ENCODE measurements at places on chromosomes 6 and 20. TPM values are rescaled to one million over a fixed set of nuclear protein-coding genes. Genes with fewer than 3 reads are reported as not detected.

- DNase-seq = no peak
These were observed 162.8 kb downstream of the BTBD9 start for GRCh38 chr6:38476888-38477287.

DNA sequence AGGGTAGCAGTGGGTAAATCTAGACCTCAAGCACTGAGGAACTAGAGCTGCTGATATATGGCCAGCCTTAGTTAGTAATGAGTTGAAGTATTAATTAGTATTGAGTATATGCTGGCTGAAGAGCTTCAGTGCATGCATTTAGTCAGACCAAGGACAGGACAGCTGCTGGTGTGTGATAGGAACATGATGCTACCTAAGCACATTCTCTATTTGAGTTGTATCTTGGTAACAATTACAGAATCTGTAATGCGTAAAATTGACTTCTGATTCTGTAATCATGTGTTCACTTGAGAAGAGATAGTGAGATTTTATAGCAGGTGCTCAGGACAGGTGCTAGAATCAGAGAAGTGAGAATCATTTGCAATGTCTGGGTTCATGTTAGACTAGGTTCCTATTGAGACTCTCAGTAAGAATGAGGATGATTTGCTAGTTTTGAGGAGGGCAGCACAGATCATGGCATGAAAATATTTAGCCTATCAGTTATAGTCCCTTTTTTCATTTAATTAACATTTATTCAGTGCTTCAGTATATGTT is 369.4 kb upstream of the HS3ST5 start:
- no peak for DNase-seq

- DNase-seq = no peak
These were observed 26.4 kb downstream of the ANKRD60 start for GRCh38 chr20:58202044-58202443.

DNA sequence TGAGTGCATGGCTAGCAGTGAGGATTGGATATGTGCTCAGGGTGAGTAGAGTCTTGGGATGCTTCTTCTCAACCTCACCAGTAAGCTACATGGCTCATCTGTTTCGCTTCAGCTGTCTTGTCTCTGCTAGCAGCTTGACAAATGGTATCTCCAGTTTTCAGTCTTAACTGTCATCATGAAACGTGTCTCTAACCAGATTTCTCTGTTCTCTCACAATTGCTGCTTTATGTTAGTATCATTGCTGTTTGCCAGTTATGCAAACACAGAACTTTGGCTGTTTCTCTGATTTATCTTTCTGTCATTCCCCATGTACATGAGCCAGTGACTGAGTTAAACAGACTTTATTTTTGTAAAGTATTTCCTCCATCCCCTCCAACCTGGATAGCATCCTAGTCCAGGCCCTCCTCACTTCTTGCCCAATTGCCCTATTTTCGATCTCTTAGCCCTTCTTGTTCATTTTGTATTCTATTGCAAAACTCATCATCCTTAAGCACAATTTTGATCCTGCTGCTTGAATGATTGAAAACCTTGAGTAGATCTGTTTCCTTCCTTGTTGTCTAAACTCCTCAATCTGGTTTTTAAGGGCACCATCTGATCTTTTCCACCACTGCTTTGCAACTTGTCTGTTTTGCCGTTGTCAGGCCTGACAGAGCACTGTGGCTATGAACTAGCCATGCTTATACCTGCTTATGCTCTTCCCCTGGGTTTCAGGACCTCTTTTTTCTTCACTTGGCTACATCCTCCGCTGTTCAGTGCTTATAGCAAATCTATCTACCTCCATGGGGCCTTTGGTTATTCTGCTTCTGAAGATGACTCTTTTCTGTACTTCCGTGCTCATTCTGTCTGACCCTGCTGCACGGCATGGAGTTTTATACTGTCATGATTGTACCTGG is 37.7 kb upstream of the ADIG start:
- DNase-seq = no peak

DNA sequence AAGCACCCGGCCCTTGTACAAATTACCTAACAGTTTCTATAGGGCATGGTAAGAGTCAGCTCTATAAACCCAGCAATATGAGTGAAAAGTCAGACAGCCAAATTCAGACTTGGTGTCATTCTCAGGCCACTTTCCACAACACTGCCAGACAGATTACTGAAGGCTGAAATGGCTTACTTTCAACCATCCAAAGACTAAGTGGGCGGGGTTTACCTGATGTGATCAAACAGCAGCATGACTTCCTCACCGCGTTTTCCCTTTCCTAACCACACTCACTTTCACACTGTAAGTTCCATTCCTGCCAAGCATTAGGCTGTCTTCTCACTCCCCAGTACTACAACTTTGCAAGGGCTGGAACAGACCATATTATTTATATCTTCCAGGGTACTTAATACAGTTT is 85.9 kb downstream of the SMLR1 start:
- DNase-seq = no peak

GRCh38 chr20:19964289-19965265 is 52.6 kb upstream of the NAA20 start:
- DNase-seq = no peak

GRCh38 chr6:109076377-109076776 is 18.3 kb downstream of the SESN1 start:
- no peak for DNase-seq

DNA sequence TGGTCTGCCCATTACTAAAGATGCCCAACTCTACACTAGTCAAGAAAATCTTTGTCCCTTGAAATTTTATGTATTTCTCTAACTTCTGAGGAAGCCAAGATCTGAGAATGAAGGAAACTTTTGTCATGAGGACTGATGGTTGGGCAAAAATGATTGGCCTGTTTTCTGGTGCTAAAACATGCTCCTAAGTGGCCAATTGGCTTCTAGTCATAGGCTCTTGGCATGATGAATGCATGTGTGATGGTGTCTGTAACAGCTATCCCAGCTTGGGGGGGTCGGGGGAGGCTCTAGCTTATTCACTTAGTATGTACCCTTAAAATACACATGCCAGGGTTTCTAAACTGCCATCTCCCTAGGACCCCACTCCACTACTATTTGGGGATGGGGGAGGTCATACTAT is 228.6 kb downstream of the ZNF217 start:
- no peak for DNase-seq

- no peak for DNase-seq
These were observed 292.6 kb upstream of the NT5E start for GRCh38 chr6:85157311-85157710.

DNA sequence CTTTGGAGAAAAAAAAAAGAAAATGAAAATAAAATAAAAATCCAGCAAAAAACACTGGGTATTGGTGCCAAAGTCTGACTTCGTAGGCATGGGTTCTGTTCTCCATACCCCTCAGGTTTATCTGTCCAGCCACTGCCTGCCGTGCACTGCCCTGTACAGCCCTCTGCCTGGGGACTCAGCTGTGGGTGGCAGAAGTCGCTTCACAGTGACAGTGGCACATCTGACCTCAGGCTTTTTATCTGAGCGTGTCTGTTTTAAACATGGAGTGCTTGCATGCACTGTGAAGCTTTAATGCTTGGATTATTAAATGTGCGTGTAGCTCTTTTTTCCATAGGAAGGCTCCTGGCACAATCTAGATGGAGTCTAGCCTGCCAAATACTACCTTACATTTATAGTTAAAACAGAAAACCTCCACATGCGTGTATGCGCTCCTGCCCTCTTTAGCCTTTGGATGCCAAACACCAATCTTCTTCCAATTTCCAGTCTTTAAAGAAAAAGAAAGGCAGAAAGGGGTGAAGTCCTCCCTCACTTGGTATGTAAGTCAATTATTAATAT is 375.5 kb downstream of the UTRN start:
- DNase-seq = no peak

DNA sequence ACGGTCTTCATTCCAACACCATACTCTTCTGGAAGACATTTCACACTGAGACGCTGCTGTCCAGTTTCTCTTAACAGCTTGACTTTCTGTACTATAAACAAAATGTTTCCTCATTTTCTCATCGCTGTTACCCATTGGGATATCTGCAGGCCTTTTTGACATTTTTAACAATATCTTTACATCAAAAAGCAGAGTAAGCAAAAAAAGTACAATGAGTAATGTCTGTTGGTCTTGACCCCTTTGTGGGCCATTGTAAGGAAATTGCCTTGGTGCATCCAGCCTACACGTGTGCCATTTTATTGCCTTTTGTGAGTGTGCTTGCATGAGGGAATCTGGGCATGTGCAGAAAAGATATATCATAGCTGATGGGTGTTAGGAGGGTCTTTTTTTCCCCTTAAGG is 129.1 kb upstream of the MANEA start:
- DNase-seq = no peak

- no peak for DNase-seq
These were observed 23.6 kb downstream of the BFSP1 start for GRCh38 chr20:17507531-17507930.

- DNase-seq = no peak
These were observed 8.7 kb upstream of the SALL4 start for GRCh38 chr20:51811042-51811355.

- no peak for DNase-seq
These were observed 29.4 kb downstream of the DUSP22 start for GRCh38 chr6:321536-322258.

- DNase-seq = no peak
These were observed 37.1 kb downstream of the SLC22A23 start for GRCh38 chr6:3419624-3420272.

PRSS16 gene
- total RNA-seq = 37.1 TPM

ZNF311 gene
- not detected for total RNA-seq

SFT2D1 gene
- 27.8 TPM for total RNA-seq

ESR1 gene
- total RNA-seq = 7.4 TPM

SAMD5 gene
- 8.8 TPM for total RNA-seq

GJA1 gene
- 4.6 TPM for total RNA-seq

FAM110A gene
- total RNA-seq = 15.7 TPM

Measured in Peyer's patch (tissue), 4 donors.